Stimulated activated CD4-positive, alpha-beta T cell treated with anti-CD3 and anti-CD28 coated beads, Interleukin-4, amount 100 ng/mL, for 4 hours (primary cell): ENCODE measurements at places on chromosomes 11 and 22.

DNA sequence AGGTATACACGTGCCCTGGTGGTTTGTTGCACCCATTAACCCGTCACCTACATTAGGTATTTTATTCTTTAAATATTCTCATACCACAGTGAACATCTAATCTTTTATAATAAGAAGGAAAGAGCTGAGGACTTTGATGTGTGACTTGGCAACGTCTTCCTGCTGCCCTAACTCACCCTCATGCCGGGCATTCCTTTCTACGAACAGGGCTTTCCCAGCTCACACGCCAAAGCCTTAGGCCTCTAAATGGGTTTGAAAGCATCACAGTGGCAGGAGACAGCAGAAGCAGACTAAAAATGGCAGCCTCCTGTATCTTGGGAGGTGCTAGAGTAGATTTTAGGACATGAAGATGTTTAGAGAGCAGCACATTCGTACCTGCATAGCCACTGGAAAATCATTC is 52.6 kb downstream of the CLTCL1 start:
- DNase-seq = no peak

- DNase-seq = no peak
These were observed 399.1 kb upstream of the DDI1 start for GRCh38 chr11:103637295-103637694.

DNA sequence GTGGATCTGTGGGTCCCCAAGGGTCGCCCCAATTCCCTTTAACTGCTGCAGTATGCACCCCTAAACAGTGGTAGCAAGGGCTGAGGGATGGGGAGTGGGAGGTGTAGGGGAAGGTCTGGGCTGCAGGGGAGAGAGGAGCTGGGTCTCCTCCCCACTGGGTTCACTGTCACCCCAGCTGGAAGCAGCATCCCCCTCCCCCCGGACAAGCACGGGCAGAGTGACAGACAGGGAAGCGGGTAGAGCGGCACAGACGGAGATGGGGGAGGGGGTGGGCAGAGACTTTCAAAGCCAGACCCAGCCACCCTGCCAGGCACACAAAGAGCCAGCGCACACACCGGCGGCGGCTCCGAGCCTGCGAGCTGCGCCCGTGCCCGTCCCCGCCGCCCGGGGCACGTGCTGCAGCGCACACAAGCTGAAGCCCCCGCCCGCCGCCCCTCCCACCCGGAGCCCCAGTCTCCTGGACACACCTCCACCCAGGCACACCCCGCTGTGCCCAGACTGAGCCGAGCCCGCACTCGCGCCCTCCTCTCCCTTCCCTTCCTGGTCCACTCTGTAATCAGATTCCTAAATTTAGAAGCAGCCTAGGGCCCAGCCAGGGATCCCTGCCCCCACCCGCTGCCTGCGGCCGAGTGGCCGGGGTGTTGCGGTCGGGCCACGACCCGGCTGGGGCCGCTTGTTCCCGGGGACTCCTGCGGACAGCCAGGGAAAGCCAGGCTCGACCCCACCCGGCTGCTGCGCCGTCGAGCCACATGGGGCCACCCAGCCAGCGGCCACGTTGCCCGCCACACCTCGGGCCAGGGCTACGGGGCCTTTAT is 935 bp upstream of the RCOR2 start:
- no peak for DNase-seq

DNA sequence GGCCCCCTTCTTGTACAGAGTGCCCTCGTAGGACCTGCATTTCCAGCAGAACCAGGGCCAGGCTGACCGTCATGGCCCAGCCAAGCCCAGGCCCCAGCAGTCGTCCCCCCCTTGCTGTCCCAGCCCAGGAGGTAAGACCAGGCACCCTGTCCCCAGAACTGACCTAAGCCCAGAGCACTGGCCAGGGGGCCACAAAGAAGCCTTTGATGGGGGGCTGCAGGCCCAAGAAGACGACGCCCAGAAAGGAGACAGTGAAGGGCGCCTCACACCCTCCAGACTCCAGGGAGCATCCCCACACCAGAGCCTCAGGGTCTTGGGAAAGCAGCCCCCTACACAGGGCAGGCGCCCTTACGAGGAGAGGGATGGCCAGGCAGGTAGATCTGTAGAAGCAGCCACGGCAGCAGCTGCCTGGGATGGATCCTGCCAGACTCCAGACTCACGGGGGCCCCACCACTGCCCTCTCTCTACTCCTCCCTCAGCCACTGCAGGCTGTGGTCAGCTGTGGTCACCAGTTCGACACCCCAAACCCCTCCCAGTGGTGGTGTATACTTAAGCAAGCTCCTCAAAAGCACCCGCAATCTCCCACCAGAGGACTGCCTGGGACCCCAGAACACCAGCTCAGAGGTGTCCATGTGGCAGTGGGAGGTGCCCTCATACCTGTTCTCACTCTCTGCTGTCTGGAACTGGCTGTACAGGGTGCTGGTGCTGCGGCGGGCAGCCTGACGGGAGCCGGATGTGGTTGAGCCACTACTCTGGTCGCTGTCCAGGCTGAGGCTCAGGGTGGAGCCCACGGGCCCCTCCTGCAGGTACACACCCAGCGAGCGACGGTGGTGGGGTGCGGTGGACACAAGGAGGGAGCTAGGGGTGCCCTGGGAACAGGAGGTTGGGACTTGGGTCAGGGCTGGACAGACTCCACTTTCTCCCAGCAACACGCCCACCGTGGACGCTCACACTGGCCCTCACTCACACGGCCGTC is 27.0 kb downstream of the SBF1 start:
- DNase-seq = no peak

DNA sequence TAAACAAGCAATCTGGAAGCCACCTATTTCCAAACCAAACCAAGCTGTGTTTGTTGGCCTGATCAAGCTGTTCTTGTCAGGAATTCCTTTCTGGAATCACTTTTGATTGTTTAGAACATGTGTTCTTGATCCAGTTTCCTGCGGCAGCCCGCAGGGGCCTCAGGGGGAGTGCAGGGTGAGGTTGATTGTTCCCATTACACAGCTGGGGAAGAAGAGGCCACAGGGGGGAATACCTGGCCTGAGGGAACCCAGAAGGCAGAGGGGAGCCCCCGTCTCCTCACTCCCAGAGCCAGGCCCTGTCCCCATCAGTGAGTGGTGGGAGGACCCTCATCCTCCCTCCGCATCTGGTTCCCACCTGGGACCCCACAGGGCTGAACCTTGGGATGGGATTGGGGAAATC is 4.2 kb downstream of the MRGPRD start:
- no peak for DNase-seq

DNA sequence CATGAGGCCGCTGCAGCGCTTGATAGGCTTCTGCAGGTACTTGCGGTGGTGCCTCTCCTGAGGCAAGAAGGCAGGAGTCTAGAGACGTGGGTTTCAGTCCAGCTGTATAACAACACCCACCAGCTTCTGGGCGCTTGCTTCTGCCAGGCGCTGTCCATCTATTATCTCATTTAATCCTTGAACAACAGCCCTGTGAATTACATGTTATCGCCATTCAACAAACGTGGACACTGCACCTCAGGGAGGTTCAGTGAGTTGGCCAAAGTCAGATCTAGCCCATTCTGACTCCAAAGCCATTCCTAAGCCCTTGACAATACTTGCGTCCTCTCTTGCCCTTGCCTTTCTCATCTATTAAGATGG is 436 bp upstream of the FAM181B start:
- DNase-seq = no peak

DNA sequence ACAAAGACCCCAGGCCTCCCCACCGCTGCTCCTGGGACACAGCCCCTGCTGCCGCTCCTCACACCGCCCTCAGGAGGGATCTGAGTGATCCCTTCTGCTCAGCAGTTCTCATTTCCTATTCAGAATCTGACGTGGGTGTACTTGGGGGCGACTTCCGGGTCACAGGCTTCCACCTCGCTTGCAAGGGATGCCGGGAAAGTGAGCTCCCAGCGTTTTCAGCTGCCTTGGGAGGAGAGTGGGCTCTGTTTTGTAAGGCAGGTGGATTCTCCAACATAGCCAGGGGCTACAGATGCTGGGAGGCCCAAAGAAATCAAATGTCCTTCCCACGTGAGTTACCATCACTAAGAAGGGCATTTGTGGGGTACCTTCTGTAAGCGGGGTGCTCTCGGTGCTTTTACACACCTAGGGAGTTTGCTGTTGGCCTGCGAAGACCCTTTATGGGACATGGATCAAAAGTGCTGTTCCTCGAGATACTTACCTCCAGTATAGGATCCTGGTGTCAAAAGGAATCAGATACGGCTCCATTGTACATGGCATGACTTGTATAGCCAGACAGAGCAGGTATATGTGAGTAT is 9.7 kb upstream of the LRRC10B start:
- DNase-seq = no peak

DNA sequence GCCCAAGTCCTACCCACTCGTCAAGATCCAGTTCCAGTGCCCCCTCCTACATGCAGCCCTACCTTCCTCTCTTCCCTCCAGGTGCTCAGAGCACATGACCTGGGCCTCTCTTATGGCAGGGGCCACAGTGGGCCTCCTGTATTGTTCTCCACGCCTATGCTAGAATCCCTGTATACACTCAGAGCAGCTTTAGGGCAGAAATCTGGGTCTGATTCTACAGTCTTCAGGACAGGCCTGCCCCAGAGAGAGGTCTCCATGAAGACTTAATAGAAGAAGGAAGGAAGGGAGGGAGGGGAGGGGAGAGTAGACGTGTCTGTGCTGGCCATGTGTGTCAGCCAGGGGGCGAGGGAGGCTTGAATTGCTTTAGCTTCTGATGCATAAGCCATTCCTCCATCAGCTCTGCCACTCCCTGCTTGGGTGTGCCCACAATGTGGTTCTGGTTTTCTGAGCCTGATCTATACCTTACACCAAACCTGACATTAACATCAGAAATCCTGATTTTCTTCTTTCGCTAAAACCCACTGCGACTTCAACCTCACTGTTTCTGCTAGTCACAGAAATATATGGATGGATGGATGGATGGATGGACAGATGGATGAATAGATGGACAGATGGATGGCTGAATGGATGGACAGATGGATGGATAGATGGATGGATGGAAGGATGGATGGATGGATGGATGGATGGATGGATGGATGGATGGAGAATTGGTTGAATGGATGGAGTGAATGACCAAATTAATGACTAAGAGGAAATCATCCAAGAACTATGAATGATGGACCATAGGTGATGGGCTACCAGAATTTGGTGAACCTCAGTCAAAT is 56.6 kb upstream of the PRDM11 start:
- no peak for DNase-seq

DNA sequence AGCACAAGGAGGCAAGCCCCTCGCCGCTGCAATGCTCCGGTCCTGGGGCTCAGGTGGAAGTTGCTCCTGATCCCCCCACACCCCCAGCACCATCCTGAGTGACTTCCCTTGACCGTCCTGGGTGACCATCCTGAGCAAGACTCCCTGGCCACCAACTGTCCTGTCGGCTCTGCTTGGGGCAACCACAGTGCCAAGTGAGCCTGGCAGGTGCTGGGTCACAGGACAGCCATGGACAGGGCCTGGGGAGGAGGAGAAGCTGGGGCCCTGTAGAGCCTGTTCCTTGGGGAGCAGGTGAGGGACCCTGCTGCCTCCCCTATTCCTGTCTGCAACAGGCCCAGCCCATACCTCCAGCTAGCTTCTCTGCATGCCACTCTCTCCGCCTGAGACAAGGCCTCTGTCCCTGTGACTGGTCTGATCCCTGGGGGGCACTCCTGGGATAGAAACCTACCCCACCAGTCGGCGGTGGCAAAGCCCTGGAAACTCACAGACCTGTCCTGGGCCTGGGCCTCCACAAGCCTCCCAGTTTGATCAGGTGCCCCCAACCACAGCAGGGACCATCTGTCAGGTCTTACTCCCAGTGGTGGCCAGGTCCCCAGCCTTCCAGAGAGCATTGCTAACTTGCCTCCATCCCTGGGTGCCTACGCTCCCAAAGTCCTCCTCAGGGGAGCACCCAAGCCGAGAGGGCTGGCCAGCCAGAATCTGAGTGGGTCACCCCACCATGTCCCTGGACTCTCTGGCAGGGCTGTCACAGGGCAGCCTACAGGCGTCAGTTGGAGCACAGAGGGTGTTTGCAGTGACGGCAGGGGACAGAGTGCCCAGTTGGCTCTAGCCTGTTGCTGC is 68.7 kb upstream of the WNT7B start:
- DNase-seq = no peak

- no peak for DNase-seq
These were observed 2.9 kb upstream of the CTSC start for GRCh38 chr11:88340366-88340935.

- DNase-seq = no peak
These were observed 193.0 kb upstream of the SNX19 start for GRCh38 chr11:131109257-131109656.

GRCh38 chr11:113263458-113264259 is 50.7 kb upstream of the TTC12 start:
- DNase-seq = no peak

- DNase-seq = no peak
These were observed 64.0 kb upstream of the PPP6R3 start for GRCh38 chr11:68396516-68396915.

- DNase-seq = no peak
These were observed 32.4 kb upstream of the KCNA4 start for GRCh38 chr11:30049214-30049613.

DNA sequence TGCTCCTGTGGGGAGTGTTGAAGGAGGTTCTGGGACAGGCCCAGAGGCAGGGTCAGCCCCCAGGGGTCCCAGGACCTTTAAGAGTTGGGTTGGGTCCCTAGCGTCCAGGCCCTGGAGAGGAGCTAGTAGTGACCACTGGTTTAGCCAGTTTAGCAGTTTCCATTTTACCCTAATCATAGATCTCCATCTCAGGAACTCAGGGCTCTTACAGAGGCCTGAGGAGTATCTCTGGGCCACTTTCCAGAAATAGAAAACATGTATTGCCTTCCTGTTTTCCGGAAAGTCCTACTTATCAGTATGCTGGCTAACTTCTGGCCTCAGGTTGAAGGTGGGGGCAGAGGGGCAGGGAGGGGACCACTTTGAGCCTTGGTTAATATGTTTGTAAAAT is 13.5 kb downstream of the NCF4 start:
- no peak for DNase-seq

- no peak for DNase-seq
These were observed 37.5 kb downstream of the PPARA start for GRCh38 chr22:46187862-46188261.

DNA sequence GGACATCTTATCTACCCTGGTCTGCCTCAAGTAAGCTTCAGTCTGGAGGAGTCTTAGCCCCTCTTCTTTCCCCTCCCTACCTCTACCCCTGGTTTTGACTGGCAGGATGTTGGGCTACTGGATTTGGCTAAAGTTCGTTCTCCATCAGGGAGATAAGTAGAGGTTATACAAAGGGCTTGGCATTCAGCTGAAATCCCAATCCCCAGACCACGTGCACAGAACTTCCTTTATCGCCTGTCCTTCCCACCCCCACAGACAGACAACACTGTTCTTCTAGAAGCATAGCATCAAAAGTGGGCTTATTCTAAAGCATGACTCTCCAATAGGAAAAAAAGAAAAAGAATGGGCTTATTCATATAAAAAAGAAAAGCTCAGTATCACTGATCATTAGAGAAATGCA is 7.8 kb downstream of the PRG3 start:
- DNase-seq = no peak

GRCh38 chr22:45164270-45165088 is 754 bp downstream of the NUP50 start:
- peak; percentile 14 for DNase-seq
